Fibroblast of the aortic adventitia (primary cell): ENCODE measurements at places on chromosomes 11 and 22.

DNA sequence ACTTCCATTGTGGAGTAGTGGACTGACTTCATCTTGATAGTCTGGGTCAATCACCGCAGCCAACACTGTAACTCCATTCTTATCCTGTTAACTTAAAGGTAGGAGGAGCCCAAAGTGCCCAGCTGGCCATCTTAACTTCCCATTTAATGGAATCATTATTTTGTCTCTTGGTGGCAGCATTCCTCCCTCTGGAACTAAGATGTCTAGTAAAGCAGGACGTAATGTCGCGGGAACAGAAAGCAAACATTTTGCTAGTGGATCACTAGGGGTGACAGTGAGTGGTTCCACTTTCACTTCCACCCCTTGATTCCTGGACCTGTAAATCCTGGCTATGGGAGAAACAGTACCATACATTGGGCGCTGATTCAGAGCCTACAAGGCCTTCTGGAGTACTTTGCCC, 71.4 kb downstream of the GAB4 start:
- no peak for DNase-seq

DNA sequence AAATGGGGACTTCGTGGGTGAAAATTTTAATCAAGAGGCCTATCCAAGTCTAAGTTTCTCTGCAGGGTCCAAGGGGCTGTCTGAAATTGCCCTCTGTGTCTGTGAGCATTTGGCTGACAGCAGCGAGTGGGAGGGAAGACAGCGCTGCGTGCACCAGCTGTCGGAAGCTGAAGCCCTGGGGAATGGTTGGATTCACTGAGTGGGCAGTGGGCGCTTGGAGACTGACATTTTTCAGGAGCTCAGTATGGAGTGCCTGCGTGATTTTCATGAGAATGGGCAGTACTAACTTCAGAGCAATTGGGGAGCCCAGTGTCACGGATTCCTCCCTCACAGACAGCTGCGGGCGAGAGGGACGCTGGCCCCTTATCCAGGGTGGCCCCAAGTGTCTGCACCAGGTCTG, 388.8 kb upstream of the B3GAT1 start:
- DNase-seq = no peak

- DNase-seq = peak; percentile 17
Observed at GRCh38 chr11:26522912-26523610, 49.0 kb downstream of the MUC15 start.

DNA sequence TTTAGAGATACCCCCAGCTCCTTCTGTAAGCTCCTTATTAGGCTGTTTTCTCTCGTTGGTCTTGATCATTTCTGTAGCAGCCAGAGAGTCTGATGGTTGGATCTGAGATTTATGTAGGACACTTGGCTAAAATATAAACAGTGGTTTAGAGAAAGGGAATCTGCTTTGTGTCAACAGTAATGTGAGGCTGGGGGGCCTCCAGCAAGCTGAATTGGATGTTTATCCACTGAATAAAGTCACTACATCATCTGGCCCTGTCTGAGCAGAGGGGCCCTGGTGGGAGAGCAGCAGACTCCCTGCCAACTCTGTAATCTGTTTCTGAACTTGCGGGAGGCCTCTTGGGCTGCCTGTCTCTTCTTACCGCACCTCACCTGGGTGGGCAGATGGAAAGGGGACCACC, 328.5 kb upstream of the PLET1 start:
- DNase-seq = no peak

DNA sequence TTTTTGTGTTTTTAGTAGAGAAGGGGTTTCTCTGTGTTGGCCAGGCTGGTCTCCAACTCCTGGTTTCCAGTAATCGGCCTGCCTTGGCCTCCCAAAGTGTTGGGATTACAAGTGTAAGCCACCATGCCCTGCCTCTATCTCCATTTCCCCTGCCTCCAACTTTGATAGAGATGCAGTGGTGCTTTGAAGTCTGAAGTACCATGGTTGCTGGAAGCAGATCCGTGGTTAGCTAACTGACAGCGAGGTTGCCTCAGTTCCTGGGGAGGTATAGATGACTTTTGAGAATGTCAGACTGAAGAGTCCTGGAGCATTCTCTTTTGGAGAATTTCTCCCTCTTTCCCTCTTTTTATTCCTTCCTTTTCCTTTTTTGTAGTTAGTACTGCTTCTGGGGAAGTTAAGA, 111.5 kb upstream of the RRM1 start:
- no peak for DNase-seq

DNA sequence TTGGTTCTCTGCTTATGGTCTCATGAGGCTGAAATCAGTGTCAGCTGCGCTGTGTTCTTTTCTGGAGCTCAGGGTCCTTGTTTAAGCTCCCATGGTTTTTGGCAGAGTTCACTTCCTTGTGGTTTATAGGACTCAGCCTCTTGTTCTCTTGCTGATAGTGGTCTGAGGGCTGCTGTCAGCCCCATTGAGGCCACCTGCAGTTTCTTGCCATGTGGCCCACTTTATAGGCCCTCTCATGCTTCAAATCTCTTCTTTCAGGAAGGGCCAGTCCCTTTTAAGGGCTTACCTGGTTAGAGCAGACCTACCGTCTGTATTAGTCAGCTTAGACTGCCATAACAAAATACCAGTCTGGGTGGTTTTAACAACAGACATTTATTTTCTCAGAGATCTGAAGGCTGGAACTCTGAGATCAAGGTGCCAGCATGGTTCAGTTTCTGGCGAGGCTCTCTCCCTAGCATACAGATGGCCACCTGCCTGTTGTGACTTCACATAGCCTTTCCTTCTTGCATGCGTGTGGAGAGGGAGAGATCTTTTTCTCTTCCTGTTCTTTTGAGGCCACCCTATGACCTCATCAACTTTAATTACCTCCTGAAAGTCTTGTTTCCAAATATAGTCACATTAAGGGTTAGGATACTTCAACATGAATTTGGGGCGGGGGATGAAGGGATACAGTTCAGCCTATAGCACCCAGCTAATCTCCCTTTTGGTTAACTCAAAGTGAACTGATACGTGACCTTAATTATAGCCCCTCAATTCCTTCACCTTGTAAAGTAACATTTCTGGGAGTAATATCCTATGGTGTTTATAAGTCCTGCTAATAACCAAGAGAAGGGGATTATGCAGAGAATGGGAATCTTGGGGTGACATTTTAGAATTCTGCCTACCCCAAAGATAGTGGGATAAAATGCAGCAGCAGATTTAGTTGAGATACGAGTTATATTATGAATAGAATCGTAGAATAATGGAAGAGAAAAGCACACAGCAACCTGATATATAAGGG, 131.8 kb downstream of the UVRAG start:
- peak; percentile 23 for DNase-seq

DNA sequence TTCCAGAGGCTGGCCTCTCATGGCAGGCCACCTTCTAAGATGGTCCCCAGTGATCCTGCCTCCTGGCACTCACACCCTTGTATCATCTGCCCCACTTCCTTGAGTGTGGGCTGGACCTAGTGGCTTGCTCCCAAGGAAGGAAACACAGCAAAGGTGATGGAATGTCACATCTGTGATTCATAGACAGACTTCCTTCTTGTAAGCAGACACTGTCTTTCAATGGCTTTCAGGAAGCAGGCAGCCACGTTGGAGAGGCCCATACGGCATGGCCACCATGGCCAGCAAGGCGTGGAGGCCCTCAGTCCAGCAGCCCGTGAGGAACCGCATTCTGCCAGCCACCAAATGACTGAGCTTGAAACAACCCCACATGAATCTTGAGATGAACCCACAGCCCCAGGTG, 11.3 kb downstream of the LMO1 start:
- no peak for DNase-seq

- DNase-seq = no peak
Observed at GRCh38 chr11:104206936-104207335, 43.0 kb upstream of the PDGFD start.

DNA sequence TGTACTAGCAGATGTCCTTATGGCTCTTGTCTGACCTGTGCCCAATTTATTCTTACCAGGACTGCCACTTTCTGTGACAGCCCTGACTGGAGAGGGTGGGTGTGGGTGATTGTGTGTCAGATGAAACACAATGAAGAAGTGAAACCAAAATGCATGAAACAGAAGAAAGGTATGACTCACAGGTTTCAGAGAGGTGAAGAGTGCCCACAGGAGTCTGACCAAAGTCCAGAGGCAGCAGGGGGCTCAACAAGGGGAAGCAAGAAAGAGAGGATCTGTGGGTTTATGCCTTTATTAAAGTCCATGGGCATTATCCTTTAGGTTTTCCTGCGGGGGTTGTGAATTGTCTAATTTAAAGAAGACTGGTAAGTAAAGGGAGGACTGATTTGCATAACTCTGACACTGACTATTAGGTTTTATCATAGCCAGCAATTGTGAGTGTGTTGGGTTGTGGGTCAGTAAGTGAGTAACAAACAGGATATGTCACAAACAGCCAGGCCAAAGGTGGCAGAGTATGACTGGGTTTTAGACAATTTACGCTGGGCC, 3.9 kb upstream of the OR4C6 start:
- no peak for DNase-seq

DNA sequence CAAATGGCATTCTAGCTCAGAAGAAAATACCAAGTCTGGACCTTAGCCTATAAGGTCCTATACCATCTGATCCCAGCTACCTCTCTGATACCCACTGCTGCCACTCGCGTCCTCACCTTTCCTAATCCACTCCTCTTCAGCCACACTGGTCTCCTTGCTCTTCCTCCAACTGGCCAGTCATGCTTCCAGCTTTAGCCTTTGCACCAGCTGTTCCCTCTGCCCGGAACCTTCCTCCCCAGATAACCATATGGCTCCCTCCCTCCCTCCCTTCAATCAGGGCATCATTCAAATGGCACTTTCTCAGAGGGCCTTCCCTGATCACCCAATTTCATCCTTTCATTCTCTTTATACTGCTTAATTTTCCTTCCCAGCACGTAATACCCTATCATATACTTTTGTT, 67.9 kb downstream of the KCNC1 start:
- no peak for DNase-seq

DNA sequence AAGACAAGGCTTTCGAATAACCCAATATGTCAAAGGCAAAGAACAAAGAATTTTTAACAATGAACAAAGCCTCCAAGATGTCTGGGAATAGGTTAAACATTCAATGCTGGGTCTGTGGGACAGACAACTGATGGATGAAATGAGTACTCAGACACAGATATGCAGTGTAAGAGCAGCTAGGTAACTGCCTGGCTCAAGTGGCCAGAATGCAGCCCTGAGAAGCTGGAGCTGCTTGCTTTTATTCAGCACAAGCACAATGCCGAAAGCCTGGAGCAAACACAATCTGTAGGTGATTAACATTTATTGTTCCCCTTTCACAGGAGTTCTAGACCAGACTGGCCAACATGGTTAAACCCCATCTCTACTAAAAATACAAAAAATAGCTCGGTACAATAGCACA, 24.0 kb downstream of the GLYAT start:
- DNase-seq = no peak

GRCh38 chr22:27749597-27750225, 51.8 kb downstream of the MN1 start:
- peak; percentile 71 for DNase-seq

- no peak for DNase-seq
Observed at GRCh38 chr11:63560506-63561180, 2.5 kb downstream of the PLAAT2 start.

DNA sequence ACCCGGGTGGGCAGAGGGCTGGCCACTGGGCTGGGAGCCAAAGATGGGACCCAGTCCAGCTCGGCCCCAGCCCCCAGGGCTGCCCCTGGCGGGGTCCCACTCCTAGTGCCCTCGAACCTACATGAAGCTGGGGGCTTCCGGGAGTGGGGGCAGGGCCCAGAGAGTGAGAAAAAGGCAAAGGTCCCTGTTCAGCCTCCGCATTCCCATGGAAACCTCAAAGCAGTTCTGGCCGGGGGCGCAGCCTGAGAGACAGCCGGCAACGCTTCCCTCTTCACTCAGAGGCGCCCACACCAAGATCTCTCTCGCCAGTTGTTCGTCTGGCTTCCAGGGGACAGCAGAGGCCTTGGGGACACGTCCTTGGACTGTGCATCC, 22.4 kb upstream of the ARHGAP8 start:
- no peak for DNase-seq

DNA sequence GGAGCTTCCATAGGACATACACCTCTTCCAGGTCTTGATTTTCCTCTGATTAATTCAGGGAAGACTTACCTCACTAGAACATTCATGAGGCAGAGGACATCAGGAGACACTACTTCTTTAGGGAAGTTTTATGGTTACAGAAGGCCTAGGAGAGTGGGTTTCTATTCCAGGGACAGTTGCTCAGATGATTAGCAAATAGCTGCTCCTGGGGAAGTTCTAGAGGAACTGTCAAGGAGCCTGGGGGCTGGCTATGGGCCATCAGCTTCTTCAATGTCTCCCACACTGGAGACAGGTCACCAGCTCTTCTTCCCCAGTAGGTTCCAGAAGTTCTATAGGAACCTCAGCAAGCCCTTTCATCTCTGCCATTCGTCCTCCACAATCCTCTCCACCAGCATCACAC, 11.5 kb upstream of the OR10A5 start:
- no peak for DNase-seq

- no peak for DNase-seq
Observed at GRCh38 chr11:25211635-25212254, 714.9 kb downstream of the LUZP2 start.

DNA sequence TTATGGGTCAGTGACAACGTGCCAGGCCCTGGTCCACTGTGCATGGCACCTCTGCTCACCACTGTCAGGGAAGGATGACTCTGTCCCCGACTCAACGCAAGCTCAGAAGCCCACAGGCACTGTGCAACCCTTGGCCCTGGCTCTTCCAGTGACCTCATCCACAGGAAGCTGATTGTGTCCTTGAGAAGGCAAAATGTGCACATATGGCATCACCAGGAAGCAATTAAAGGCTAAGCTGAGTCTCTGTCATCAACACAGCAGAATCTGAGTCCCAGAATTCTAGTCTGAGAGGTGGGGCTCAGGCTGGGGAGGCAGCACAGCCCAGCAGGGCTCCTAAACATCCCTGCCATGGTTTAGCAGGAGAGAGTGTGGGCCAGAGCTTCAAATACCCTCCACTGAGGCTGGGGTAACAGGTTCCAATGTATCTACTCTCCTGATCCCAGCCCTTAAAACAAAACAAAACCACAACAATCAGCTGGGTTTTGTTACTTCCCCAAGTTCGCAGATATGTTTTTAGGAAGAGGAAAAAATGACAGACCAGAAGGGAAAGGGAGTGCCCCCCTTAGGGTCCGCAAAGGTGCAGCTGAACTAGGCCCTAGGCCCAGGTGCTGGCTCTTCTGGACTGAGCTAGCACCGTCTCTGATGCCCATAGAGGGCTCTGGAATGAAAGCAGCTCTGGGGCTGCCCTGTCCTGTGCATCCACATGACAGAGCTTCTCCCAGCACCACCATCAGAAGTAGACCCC, 33.5 kb upstream of the GNAZ start:
- peak; percentile 11 for DNase-seq

DNA sequence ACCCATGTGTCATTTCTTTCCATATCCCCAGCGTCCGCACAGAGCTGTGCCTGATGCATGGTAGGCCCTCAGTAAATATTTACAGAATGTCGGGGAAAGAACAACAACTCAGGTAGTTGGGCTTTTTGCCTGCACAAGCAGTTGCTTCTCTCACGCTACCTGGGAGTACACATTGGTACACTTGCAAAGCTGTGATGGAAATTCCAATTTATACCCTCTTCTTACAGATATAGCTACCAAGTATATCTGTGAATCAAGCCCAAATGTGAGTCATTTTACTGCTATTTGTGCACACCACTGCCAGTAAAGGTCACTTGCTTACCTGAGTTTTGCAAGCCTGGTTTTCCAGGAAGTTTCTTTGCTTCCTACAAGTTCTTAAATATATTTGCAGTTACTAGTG, 333.0 kb upstream of the NARS2 start:
- DNase-seq = no peak
